Effector CD8-positive, alpha-beta T cell (primary cell): ENCODE measurements at places on chromosomes 16 and 17.

- DNase-seq = no peak
These were observed 9.9 kb downstream of the MLYCD start for GRCh38 chr16:83908798-83909197.

DNA sequence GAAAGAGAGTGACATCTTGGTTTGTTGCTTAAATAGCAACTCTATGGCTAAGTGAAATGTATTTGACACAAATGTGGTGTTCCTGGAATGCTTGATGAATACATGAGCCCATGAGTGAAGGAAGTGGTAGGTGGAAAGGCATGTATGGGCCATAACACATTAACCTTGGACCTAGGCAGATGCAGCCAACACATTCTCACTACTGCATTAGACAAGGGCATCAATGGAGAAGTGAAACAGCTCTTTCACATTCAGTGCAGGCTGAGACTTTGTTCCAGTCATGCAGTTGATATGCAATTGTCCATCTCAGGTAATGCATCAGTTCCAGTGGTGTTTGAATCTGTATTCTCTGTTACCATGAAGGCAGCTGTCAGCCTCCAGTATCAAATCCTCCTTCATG, 133.6 kb downstream of the HS3ST3B1 start:
- no peak for DNase-seq

DNA sequence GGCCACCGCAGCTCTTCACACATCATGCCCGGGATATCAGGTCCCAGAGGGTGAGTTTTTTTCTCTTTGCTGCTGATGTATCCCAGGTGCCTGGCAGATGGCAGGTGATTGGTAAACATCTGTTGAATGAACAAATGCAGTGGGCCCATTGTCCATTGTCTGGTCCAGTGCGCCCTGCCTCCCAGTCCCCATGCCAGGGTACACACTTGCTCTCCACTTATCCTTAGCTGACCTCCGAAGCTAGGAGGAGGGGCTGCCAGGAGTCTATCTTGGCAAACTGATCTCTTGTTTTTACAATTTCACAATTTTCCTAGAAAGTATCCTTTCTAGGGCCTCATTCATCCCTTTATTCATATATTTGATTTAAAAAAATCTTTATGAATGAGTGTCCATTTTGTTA, 196.0 kb downstream of the RAB11FIP4 start:
- DNase-seq = no peak

GRCh38 chr17:65783845-65784334, 222.4 kb upstream of the AXIN2 start:
- DNase-seq = no peak

GRCh38 chr16:77939968-77940367, 82.4 kb upstream of the CLEC3A start:
- DNase-seq = no peak

DNA sequence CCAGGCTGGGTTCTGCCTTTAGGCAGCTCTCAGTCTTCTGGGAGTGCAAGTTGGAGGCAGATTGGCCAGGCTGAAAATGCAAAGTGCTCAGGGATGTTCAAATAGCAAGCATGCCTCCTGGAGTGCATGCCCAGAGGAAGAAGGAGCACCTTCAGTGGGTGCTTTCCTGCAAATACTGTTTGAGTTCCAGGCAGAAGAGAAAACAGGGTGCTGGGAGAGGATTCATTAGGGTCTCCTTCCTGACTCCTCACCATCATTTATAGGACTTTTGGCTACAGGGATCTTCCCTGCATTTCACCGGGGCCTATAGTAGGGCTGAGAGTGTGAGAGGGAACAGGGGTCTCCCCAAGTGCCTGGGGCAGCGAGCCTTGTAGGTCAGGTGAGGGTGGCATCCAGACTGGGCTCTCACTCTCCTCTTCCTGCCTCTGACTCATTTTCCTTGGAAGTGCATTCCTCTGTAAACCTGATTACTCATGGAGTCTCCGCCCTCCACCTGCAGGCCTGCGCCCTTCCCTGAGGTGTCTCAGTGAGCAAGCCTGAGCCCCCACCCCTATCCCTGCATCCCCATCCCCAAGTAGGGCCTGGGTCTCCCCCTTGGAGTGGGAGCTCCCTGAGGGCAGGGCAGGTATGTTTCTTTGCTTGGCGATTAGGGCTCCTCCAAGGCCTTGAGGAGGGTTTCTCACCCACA, 17.1 kb upstream of the TNS4 start:
- DNase-seq = no peak

DNA sequence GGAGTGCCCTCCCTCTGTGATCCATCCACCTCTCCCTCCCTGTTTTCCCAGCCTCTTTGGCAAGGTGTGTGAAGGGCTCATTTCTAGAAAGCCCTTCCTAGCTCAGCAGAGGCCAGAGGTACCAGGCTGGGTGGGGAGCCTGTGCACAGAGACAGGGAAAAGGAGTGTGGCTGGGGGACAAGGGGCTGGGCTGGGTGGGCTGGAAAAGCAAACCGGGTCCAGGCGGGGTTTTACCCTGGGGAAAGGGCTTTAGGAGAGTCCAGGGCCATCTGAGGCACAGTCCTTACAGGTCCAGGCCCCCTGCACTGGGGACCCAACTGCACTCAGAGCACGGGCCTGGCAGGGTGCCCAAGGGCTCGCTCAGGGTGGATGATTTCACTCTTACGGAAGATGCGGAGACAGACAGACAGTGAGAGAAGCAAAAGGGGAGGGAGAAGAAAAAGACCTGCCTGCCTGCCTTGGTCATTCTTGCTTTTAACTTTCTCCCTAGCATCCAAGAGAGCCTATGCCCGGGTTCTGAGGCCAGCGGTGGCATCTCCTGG, 7.0 kb downstream of the CRHR1 start:
- DNase-seq = no peak

DNA sequence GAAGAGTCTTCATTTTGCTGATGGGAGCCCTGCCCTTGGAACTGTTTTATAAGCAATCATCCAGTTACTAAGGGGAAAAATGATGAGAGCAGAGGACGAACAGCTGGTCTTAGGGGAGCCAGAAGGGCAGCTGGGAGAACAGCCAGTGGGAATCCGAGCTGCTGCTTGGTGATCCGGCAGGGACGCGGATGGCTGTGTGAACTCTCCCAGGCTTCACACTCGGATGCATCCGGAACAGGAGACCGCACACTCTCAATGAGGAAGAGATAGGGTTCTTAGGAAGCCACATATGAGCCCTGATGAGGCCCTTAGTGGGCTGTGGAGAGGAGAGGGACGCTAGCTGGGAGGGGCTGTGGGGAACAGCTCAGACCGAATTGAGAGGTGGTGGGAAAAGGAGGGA, 5.0 kb upstream of the CACNG5 start:
- DNase-seq = no peak

GRCh38 chr17:68972119-68972704, 17.0 kb upstream of the ABCA8 start:
- no peak for DNase-seq

DNA sequence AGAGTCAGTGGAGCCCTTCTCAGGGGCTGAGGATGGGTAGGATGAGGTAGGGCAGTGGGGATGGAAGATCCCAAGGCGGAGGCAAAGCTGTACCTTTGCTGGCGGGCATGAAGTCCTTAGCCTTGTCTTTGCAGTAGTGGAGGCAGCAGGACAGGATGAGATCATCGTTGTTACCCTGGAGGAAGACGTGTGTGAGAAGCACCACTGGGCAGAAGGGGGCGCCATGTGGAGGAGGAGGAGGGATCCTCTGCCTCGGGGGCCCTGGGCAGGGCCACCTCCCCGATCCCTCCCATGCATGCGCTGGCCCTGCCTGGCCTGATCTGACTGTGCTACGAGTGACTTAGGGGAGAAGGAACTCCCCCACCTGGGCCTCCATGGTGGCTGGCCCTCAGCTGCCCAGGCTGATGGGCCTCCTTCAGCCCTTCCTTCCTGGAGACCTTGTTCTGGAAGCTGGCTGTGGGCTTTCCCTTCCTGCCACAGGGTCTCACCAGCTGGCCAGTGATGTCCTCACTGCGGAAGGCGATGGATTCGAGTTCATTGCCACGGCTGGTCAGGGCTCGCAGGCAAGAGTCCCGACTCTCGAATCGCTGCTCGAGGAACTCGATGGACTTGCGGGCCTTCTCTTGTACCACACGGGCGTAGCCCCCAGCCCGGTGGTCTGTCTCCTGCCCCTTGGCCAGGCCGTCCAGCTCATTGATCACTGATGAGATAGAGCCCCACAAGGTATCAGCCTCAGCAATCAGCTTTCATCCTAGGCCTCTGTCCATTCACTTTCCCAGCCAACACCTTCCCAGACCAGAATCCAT, 10.3 kb downstream of the HIC1 start:
- DNase-seq = no peak

DNA sequence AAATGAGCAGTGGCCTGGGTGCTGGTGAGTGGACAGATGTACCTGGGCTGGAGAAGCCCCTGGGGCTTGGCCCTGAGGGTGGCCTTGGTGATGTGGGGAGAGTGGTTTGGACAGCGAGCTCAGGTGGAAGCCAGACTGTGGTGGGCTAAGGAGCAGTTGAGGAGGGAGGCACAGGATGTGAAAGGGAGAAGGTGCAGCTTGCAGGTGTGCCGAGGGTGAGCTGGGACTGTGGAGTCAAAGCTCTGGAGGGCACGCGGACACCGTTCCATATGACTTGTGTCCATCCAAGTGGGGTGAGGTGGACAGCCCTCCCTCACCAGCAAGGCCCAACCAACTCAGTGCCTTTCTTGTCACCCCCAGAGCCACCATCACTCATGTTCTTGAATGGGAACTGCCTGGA, 170.8 kb upstream of the ZNF267 start:
- no peak for DNase-seq

- no peak for DNase-seq
These were observed 5.1 kb downstream of the KIF18B start for GRCh38 chr17:44942456-44942855.

- DNase-seq = no peak
These were observed 5.8 kb downstream of the CMTM3 start for GRCh38 chr16:66610111-66610820.

DNA sequence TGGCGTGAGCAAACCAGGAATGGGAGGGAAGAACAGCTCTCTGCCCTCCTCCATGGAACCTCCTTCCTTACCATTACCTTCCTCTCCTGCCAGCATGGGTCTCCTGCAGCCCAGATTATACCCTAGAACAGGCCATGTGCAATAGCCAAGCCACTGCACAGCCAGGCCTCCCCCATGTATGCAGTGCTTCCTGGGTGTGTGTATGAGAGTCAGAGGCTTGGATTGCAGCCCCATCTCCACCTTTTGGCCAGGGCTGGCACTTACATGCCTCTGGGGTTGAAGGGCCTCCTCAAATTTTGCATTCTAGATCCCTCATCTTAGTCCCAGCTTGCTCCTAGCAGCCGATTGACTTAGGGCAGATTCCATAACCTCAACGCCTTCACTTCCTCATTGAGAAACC, 133.7 kb downstream of the GSG1L start:
- no peak for DNase-seq

- DNase-seq = no peak
These were observed 161.0 kb downstream of the CCDC182 start for GRCh38 chr17:57584050-57584551.

- DNase-seq = no peak
These were observed 135.4 kb upstream of the AXIN2 start for GRCh38 chr17:65696739-65697394.

DNA sequence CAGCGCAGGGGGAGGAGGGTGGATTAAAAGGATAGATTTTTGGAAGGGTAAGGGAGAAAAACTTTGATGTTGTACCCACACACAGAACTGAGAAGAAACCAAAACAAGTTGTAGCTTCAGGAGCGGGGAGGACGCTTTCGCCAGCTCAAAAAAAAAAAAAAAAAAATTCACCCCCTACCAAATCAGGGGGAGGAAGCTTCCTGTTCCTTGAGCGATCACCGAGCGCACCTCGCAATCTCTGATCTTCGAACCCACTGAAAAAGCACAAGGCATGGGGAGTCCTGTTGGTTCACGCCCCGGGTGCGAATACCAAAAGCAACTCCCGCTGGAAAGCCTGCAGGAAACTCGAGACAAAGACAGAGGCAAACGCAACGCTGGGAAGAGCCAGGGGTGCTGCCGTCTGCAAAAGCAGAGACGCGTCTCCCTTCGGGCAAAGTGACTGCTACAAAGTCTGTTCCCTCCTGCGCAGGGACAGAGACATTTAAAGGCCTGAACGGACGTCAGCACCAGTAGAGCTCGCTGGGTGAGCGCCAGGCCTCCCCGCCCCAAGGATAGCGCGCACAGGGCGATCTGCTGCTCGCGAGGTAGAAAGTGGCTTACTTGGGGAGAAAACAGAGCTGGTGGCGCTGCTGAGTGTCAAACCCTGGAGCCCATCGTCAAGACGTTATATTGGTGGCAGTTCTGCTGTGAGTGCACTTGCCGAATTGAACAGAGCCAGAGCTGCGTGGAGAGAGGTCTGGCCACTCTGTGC, 190.4 kb downstream of the USP22 start:
- no peak for DNase-seq

DNA sequence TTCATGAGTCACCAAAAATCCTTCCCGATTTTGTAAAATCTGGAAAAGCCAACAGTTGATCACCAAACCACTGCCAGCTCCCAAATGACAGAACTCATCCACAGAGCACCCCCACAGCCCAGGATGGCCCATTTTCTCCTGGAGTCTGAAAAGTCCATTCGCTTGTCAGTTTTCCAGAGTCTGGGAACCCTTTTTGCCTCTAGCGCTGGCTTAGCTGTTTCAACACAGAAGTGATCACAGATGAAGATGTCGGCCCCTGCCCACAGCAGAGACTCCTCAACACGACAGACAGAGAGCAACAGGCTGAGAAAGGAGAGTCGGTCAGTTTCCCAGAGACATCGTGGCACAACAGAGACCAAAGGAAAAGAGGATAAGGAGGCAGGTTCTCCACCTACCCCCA, 66.4 kb downstream of the NXN start:
- DNase-seq = no peak

- no peak for DNase-seq
These were observed 35.7 kb downstream of the PLD6 start for GRCh38 chr17:17170346-17170985.

DNA sequence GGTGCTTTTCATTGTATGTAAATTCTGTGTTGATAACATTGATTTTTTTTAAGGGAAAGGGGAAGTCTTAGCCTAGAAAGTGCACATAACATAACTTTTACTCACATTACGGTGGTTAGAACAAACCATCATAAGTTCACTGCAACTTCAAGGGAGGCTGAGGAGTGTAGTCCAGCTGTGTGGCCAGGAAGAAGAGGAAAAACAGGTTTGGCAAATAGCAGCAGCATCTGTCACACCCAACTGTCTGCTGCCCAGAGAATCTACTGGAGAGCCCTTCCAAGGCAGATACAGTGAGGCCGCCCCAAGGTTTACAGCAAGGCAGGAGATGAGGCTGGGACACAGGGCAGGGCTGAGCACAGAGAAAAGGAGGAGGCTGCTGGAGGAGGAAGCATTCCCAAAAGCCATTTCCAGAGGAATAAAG, 60.6 kb downstream of the AIPL1 start:
- no peak for DNase-seq

GRCh38 chr16:12747827-12748226, 55.9 kb downstream of the CPPED1 start:
- DNase-seq = no peak
